ENCODE measurements at places on chromosomes 16 and 17.

- peak; percentile 85 for DNase-seq
These were observed 30.7 kb upstream of the CDH5 start for GRCh38 chr16:66335704-66336329.

GRCh38 chr16:17590711-17591654, 120.2 kb upstream of the XYLT1 start:
- peak; percentile 37 for DNase-seq

DNA sequence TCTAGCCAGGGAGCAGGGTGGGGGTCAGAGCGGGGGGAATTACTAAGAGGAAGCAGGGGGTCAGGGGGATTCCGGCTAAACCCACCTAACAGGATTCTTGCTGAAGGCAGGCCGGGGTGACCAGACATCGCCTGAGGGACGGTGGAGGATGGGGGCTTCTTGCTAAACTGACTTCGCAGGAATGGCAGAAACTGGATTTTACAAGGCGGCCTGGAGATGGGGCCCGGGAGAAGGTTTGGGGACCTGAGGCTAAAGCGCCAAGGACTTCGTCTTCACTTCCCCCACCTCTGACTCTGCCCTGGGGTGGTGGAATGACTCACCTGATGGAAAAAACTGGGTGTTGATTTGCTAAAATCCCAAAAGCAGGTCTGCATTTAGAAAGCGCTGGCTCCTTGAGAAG, 23.5 kb downstream of the LGALS3BP start:
- no peak for DNase-seq

DNA sequence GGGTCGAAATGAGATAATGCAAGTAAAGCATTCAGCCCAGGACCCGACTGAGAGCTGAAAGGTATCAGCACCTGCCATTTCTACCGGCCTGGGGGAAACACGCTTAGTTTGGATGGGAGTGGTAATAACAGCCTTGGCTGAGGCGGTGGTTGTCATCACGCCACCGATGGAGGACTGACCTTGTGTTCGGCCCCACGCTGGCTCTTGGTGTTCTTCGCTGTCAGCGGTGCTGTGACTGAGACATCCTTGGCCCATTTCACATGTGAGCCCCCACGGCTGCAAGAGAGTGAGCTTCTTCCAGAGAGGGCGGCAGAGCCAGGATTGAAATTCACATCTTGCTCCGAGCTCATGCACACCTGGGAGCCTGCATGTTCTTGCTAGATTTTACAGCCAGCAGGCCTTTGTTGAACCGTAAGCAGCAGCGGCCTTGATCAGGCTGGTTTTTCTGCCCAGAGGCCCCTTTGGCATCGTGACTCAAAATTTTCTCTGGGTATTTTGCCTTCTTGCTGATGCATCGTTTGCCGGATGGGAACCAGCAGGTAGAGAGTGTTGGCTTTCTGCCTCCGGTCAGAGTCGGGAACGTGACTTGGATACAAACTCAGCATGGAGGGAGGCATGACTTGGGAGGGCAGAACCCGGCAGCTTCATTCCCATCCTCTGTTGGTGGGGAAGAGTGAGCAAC, 341.5 kb downstream of the SNX29 start:
- no peak for DNase-seq

- no peak for DNase-seq
These were observed 231.0 kb upstream of the EEF2KMT start for GRCh38 chr16:5328546-5328945.

DNA sequence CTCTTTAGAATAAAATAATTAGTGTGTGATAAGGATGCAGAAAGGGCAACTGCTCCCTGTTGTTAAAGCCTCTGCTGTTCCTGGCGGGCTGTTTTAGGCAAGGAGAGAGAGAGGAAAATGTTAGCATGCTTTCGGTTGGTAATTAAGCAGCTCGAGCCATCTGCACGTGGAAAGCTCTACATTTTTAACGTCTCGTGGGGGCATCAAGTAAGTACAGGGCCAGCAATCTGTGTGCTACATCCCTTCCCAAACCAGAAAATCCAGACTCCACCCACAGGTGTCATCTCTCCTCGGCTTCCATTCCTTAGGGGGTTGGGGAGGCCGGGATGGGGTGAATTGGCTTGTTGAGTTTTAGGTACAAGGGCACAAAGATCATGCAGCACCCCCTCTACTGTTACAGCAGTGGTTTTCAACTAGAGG, 62.4 kb upstream of the MARCHF10 start:
- no peak for DNase-seq

GRCh38 chr17:79803997-79804855, 7.3 kb upstream of the CBX8 start:
- DNase-seq = no peak

- DNase-seq = peak; percentile 7
These were observed 7.6 kb upstream of the ARHGAP27 start for GRCh38 chr17:45440161-45440778.

- DNase-seq = no peak
These were observed 2.0 kb downstream of the CDIP1 start for GRCh38 chr16:4536391-4537106.

DNA sequence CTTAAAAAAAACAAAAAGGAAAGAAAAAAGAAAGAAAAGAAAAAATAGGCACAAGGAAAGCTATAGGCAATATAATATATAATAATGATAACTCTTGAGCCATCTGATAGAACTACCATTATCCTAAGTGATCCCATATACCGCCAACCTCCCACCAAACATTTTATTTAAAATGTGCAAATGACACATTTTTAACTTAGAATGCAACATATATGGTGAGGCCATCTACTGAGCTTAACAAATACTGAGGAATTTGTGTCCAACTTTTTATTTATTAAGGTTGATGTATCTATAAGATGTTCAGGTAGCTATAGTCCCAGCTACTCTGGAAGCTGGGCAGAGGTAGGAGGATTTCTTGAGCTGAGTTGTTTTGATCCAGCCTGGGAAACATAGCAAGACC, 14.4 kb upstream of the APPBP2 start:
- no peak for DNase-seq

- DNase-seq = peak; percentile 50
These were observed 5.3 kb downstream of the RPL13 start for GRCh38 chr16:89565506-89566372.

GRCh38 chr17:78534492-78535272, 42.5 kb downstream of the DNAH17 start:
- no peak for DNase-seq

DNA sequence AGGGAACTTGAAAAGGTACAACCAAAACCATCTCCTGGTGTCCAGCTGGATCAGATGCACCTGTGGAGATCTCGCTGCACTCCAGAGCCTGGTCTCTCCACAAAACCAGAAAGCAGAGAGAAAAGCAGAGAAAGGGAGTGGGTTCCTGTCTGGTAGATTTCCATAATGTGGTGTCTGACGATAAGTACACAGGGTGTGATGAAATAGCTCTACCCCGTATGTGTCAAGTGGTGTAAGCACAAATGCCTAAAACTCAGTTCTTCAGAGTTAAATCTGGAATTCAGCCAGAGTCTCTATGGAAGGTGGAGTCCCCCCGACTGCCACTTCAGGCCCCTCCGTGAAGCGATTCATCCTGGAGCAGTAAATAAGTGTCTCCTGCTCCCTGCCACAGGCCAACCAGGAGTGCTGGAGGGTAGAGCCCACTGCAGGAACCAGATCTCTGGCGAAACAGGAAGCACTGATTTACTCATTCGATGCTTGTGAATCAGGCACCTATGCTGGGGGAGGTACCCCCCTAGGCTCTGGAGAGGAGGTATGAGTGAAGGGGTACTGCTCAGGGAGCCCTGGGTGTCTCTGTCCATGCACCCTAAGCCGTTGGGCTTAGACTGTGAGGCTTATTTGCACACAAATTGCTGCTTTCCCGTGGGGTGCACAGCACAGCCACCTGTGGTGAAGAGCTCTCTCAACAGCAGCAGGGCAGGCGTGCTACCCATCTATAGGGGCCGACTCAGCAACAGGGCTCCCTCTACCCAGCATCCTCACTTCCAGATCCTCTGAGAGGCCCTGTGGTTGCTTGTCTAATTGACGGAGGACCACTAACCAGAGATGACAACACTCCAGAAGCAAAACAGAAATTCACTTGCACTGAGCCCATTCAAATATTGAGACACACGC, 97.1 kb upstream of the MYOCD start:
- no peak for DNase-seq

- DNase-seq = peak; percentile 93
These were observed 4.3 kb upstream of the NPW start for GRCh38 chr16:2015117-2015946.

DNA sequence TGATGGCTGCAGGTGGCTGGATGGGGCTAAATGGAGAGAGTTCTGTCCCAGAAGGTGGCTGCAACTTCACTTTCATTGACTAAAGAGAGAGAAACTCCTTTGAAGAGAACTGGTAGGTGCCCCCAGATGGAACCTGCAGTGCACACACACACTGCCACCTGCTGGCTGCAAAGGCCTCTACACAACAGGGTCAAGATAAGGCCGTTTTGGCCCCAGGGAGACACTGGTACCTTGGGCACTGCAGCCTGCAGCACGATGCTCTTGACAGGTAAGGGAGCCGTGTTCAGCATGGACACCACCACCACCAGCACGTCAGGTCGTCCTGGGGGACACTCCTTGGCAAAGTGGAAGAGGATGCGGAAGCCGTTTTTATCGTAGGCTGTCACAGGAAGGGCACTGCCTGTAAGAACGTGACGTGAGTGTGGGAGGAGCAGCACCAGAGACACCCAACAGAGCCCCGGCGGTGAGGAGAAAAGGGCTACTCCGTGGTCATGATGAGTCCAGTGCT, 22.7 kb downstream of the GGA3 start:
- DNase-seq = peak; percentile 72

DNA sequence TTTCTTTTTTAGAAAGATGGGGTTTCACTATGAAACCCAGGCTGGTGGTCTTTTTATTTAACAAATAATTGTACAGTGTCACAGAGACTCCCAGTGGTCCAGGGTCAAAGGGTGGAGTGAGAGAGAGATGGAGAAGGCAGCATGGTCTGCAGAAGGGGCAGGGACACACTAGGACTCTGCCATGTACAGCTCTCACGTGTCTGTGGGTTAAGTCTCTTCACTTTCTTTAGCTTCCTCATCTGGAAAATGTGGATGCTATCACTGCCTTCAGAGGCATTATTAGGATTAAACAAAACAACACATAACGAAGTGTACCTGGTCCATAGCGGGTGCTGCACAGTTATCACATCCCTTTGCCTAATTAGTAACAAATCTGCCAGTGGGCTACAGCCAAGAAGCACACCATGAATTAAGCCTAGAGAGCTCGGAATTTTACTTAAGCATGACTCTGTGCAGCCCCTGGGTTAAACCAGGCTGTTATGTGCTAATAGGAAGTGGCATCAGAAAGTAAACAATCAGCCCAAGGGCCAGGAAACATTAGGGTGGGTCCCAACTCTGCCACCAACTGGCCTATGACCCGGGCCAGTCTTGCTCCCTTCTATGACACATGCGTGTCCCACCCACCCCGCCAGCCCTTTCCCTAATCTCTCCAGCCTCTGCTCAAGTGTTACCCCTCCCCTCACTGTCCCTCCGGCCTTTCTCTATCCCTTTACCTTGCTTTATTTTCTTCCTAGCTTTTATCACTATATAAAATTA, 13.9 kb downstream of the TOP3A start:
- no peak for DNase-seq

- no peak for DNase-seq
These were observed 1.2 kb downstream of the CBX2 start for GRCh38 chr17:79779084-79779529.

DNA sequence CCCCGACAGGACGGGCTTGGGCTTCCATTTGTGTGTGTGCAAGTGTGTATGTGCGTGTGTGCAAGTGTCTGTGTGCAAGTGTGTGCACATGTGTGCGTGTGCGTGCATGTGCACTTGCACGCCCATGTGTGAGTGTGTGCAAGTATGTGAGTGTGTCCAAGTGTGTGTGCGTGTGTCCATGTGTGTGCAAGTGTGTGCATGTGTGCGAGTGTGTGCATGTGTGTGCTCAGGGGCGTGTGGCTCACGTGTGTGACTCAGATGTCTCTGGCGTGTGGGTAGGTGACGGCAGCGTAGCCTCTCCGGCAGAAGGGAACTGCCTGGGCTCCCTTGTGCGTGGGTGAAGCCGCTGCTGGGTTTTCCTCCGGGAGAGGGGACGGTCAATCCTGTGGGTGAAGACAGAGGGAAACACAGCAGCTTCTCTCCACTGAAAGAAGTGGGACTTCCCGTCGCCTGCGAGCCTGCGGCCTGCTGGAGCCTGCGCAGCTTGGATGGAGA, 23.1 kb upstream of the ITGAX start:
- no peak for DNase-seq

GRCh38 chr17:34235389-34236028, 19.6 kb upstream of the CCL2 start:
- no peak for DNase-seq

DNA sequence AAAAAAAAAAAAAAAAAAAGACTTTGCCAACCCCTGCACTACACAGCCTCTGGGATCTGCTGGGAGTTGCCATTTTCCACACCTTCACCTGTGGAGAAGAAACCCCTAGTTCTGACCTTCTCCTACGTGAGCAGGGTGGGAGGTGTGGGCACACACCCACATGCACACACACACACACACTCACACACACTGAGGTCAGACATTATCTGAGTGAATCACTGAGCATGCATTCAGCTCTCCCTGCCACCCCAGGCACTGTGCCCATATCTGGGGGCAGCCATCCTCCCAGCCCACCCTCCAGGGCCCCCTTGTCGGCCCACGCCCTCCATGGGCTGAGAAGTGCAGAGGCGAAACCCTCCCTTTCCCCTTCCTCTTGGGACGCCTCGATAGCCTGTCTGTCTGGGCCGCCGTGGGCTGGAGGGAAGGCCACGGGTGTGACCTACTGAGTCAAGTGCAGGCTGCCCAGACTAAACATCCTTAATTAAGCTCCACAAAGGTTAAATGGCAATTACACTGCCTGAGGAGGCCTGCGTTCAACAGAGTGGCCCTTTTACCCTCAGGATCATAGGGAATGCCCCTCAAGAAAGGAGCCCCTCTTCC, 143.8 kb downstream of the C16orf95 start:
- DNase-seq = no peak

- DNase-seq = peak; percentile 54
These were observed 15.1 kb downstream of the SLC5A10 start for GRCh38 chr17:18966831-18967624.

DNA sequence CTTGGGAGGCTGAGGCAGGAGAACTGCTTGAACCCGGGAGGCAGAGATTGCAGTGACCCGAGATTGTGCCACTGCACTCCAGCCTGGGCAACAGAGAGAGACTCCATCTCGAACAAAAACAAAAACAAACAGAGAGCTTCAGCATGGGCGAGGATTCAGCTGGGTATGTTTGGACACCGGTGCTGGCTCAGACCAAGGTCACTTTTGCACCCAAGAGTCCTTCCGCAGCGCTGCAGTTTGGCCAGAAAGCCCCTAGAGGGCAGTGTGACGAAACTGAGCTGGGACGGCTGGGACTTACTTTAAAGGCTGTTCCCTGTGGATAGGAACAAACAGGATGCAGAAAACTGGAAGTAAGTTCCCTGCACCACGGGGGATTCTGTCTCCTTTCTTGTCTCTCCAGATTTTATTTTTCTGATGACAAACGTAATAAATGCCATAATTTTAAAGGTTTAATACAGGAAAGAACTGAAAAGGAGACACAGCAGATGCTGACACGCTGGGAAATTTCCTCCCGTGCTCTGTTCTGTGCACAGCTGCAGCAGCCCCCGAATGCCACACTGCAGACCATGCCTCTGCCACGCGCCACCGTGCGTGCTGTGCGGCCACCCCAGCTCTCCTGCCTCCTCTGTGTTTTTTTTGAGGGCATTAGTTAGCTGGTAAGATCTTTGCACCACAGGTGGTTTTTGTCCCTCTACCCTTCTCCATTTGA, 25.2 kb upstream of the USP36 start:
- peak; percentile 90 for DNase-seq
